ENCODE measurements at places on chromosomes 16 and 17.

GRCh38 chr17:57890857-57891232 is 41.0 kb upstream of the MRPS23 start:
- DNase-seq = no peak

- DNase-seq = no peak
Observed at GRCh38 chr17:6867849-6868248, 36.3 kb upstream of the TEKT1 start.

DNA sequence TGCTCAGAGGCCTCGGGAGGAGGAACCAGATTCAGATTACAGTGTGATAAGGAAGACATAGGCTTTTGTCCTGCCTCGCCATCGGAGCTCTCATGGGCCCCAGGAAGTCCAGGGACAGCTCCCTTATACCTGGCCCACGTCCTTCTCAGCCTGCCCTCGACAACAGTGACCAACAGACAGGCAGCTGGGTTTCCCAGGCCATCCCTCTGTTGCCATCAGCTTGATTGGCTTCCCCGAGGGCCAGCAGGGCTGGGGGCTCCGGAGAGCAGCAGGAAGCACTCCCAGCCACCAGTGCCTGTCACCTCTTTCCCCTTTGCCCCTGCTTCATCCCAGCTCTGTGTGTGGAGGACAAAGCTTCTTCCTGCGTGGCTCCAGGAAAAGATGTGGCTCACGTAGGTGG is 17.6 kb downstream of the CD300A start:
- no peak for DNase-seq

DNA sequence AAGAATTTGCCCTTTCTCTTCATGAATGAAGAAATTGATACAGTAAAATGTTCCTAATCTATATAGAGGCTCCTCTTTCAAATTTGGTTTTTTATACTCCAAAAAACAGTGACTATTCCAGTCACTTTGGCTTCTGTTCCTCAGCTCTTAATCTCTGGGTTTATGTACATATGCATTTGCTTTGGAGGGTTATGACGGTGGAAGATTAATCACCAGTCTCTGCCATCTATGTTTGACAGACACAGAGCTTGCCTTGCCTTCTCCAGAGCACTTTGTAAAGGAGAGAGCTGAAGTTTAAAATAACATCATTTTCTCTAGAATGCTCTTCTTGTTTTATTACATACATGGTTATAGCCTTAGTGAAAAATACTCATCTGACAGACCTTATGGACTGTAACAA is 99.3 kb downstream of the NLK start:
- no peak for DNase-seq

DNA sequence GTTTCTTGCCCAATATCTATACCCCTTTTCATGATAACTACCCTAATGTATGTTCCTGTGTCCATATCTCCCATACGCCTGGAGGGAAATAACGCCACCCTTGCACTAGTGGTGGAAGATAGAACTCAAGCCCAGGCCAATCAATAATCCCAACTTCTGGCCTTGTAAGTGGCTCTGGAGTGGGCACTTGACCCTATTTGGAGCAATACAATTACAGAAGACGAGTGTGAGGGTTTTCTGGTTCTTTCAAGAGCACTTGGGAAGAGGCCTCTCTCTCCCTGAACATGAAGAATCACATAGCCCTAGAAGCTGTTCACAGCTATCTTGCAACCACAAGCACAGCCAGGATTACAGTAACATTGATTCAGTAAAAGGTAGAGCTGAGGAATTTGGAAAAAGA is 217.9 kb downstream of the RAB11FIP4 start:
- no peak for DNase-seq

- no peak for DNase-seq
Observed at GRCh38 chr16:2857451-2858244, at the start of gene PRSS22. PRSS22 (minus strand) TSS chr16:2858170; CDS start chr16:2858104, 66 bp downstream.

DNA sequence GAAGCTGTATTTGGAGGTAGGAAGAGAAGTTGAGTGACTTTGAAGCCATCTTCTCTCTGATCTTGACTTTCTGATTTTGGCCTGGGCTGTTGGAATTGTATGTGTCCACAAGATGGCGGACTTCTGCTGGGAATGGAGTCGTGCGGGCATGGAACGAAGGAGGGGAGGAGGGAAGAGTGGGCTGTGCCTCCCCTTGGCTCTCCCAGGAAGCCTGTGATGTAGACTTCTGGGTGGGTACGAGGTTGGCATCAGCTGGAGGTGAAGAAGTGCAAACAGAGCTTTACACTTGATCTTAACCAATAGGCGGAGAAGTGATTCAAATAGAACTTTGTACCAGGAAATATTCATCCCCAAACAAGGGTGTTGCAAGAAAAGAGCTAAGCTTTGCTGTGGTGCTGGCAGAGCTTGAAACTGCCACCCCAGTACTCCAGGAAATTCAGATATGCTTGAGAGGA is 7.4 kb upstream of the TMEM220 start:
- DNase-seq = peak; percentile 73

GRCh38 chr16:11675561-11676511 is 7.6 kb downstream of the SNN start:
- no peak for DNase-seq

- DNase-seq = no peak
Observed at GRCh38 chr16:27181019-27181790, 22.1 kb upstream of the KDM8 start.

DNA sequence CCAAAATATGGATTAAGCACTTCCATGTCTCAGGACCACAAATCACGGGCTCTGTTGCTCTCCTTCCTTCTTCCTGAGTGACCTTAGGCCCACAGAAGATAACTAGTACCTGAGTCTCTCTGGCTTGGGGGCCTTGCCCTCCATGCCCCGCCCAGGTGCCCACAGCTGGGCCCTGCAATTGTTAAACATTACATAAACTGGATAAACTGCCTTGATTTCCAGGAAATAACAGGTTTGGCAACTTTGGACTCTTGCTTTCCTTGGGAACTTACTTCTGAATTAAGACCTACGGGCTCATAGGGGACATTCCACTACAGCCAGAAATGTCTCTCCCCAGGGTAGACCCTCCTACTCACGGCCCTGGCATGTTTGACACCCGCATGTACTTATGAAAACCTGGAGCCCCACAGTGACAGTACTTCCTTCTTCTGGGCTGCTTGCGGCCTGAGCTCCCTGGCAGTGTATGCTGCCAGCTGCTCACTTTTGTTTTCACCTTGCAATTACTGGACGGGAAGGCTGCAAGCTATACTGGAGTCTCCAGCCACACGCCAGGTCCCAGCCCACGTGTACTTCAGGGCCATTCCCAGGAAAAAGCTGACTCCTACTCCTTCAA is 2.3 kb upstream of the UBALD2 start:
- DNase-seq = no peak

GRCh38 chr17:28334666-28335200 is 539 bp downstream of the IFT20 start:
- no peak for DNase-seq

GRCh38 chr17:53032861-53033271 is 789.9 kb upstream of the KIF2B start:
- peak; percentile 73 for DNase-seq

GRCh38 chr16:71676236-71676635 is 48.3 kb downstream of the PHLPP2 start:
- no peak for DNase-seq

GRCh38 chr16:56451753-56452689 is 667 bp downstream of the OGFOD1 start:
- peak; percentile 60 for DNase-seq

DNA sequence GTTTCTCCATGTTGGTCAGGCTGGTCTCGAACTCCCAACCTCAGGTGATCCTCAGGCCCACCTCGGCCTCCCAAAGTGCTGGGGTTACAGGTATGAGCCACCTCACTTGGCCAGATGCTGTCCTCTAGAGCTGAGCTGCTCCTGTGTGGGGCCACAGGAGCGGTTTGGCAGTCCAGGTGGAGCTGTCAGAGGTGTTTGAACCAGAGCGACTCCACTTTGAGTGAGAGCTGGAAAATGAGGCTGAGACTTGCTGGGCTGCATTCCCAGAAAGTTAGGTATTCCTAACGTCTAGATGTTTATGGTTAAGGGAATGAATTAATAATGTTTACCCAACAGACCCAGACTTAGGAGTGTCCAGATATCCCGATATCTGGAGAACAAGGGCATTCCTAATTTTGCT is 16.8 kb upstream of the PSMD7 start:
- no peak for DNase-seq

DNA sequence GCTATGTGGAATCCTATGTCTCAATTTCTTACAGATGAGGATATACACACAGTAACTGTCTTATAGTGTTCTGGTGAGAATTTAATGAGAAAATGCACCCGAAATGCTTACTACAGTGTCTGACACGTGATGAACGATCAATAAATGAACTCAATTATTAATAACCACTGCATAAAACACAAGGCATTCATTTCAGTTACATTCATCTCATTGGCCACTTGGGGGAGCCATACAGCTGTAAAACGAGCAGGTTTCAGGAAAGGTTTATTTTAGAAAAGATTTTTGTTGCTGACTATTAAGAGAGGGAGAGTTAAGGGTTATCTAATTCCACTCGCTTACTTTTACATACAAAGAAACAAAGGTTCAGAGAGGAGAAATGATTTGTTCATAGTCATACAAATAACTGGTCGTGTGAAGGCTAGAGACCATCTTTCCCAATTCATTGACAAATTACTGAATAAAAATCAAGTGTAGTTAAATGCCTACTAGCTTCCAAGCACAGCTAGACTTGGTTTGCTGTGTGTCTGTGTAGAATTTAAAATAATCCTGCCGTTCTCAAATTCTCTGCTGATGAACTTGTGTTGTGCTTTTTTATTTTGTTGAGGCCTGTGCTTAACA is 160.1 kb downstream of the MAP2K4 start:
- peak; percentile 78 for DNase-seq

DNA sequence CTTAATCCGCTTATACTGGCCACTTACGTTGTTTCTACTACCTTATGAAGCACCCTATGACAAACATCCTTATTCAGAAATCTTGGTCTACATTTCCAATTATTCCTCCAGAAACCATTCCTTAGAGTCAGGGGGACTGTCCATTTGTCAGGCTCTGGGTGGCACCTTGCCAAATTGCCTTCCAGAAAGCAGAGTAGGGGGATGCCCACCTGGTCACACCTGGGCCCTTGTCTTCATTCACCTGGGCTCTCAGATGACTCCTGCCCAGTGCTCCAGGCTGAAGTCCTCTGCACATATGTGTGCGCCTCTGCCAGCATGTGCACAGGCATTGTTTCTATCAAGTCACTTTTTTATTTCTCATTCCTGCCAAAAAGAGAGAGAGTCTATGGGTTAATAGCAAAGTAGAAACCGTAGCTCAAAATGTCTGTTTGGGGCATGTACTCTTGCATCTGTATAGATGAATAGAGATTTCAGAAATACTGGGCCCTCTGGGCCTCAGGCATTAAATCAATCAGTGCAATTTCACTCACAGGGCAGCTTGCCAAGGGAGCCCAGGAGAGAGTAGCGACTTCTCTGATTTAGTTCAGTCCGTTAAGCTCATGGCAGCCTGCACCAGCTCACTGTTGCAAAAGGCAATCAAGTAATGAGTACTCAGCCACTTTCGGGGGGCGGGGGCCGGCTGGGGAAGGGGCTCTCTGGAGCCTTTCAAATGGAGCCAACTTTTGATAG is 104.7 kb downstream of the SOCS1 start:
- DNase-seq = no peak

DNA sequence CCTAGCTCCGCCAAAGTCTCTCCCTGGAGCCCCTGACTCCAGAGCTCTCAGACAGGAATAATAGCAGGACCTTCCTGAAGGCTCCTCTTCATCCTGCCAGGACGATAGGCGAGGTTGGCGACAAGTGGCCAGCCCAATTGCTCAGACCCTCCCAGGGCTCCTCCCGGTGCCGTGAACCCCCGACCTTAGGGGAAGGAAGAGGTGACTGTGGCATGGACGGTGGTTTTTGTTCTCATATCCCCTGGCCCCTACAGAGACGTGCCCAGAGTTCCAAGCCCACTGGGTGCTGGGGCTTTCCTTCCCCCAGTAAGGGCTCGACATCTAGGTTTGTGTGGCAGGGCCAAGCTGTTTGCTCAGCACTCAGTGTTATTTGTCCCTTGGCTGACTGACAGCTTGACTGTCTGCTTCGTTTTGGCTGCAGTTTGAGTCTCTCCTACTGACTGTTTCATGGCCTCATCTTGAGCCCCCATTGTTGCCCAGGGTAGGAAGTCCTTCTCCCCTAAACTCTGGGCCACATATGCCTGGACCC is 4.6 kb upstream of the ADCY7 start:
- DNase-seq = no peak

DNA sequence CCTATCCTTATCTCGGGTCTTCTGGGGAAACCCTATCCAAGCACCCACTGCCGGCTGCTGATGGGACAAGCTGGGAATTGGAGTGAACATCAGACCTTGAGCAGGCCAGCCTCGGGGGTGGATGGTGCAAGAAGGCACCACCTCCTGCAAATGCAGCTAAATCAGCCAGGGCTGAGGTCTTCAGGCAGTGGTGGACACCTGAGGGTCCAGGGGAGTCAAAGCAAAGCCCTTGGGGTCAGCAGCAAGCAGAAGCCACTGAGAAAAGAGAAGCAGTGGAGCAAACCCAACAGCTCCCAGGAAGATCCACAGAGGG is 55.4 kb upstream of the ENPP7 start:
- DNase-seq = no peak

DNA sequence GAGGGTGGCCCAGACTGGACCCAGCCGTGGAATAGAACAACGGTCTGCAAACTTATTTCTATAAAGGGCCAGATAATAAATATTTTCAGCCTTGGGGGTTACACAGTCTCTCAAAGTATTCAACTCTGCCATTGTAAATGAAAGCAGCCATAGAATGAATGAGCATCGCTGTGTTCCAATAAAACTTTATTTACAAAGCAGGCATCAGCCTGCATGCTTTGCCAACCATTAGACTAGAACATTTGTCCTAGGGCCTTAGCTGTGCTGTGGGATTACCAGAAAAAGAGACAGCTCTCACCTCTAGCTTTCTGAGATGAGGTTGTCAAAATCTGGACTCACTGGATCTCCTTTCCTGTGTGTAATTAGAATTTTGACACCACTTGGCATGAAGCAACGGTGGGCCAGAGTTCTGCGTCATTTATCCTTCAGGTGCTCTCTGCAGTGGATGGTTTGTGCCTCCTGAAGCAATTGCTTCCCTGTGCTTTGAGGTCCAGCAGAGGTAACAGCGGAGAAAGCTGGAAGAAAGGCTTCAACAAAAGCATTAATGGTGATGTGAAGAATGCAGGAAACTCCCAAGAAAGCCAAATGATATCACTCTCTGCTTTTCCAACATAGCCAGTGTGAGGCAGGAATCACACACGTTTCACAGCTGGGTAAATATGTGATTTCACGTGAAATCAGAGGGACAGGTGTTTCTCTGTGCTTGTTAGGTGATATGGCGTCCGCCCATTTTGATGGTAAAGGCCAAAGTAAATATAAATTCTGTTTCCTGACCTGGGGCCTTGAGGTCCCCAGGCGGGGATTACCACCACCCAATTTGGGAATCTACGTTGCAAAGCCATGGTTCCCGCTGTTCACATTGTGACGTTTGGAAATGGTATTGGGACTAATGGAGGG is 148.4 kb downstream of the PITPNC1 start:
- no peak for DNase-seq

- no peak for DNase-seq
Observed at GRCh38 chr16:86953631-86954391, 363.4 kb downstream of the C16orf95 start.

DNA sequence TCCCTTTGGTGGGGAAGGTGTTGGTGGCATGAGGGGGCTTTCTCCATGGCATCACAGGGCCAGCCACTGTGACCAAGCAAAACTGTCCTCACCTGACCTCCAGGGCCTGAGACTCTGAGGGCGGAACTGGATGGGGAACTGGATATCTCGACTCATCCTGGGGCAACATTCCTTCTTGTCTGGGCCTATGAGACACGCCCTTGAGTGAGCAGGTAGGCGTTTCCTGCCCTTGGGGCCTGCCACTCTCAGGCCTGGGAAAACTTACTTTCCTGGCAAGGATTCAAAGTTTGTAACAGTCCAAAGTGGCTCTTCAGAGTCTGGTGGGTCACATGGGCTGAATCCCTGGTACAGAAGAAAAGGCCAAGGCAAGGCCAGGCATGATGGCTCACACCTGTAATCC is 9.6 kb downstream of the MT1X start:
- peak; percentile 53 for DNase-seq

Data from cardiac fibroblast (primary cell).